ENCODE measurements at places on chromosomes 4 and X. TPM values are rescaled to one million over a fixed set of nuclear protein-coding genes. Genes with fewer than 3 reads are reported as not detected.

Gene TRIM75
- not detected for total RNA-seq

Gene LGI2
- 0.43 TPM for total RNA-seq

Gene NOCT
- total RNA-seq = 14.2 TPM

Gene DCHS2
- not detected for total RNA-seq

Gene SATL1
- total RNA-seq = not detected

Gene BTK
- total RNA-seq = 0.17 TPM

Gene GRID2
- not detected for total RNA-seq

Gene RTL9
- total RNA-seq = 0.07 TPM

Gene RBMX
- total RNA-seq = 228 TPM

Gene HMX1
- 0.13 TPM for total RNA-seq

Measured in A549 treated with DMSO at 1 μM for 4 hours (cell line).